ENCODE measurements at places on chromosomes 5 and 9. TPM values are rescaled to one million over a fixed set of nuclear protein-coding genes. Genes with fewer than 3 reads are reported as not detected.

DNA sequence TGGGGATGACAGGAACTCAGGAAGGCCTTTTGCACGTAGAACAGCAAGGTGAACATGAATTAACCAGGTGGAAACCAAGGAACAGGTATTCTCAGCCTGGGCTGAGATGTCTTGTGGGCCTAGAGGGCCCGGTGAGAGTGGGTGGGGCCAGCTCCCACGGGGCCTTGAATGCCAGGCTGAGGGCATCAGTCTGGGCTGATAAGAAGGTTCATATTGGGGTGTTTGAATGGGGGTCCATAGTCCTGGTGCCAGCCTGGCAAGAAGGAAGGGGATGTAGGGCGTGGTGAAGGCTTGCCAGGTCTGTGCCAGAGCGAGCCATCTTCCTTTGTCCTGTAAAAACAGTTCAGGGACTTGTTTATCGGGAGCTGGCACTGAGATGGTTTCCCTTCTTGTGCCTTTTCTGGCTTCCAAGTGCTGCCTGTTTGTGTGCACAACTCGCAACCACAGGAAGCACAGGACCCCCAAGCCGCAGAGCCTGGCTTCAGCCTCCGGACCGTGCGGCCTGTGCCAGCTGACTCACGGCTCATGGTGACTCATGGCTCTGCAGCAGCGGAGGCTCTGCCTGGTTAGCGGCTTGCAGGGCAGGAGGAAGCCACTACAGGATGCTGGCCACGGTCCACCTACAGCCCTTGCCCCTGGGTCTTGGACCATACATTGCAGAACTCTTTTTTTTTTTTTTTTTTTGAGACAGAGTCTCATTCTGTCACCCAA lies 2.4 kb downstream of the CARD19 start:
- DNase-seq, result no peak

- DNase-seq, result no peak
These were observed 65.3 kb downstream of the CWC27 start for GRCh38 chr5:64834037-64834436.

The RASA1 gene
- 23.3 TPM for total RNA-seq

GRCh38 chr5:176540956-176541337 lies 3.7 kb upstream of the RNF44 start:
- no peak for DNase-seq

The ANKRD31 gene
- total RNA-seq, result not detected
